ENCODE measurements at places on chromosomes 7 and 10.
A peak's percentile ranks its signal among the peaks of the same experiment; 100 is the strongest.

DNA sequence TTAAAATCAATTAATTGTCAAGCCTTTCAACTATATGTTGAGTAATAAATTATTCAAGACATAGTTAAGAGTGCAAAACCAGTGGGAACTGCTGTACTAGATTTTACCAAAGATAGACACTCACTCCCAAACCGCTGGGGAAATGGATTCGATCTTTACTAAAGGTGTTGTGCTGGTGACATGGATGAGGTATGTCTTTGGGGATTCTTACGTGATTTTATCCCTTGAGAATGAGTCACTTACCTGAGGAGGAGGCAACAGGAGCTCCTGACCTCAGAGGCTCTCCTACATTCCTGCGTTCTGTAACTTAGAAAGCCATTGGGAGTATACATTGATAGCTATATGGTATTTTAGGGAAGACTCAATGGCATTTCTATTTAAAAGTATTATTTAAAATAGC, 165.5 kb downstream of the PKD1L1 start:
- no peak for DNase-seq

GRCh38 chr10:95360122-95360714, 69.4 kb upstream of the PDLIM1 start:
- DNase-seq = no peak

GRCh38 chr10:88879534-88880281, at the start of gene STAMBPL1:
Gene STAMBPL1, plus strand, starts transcription at chr10:88880245. Its CDS starts 21,464 bp downstream, at chr10:88901709.
- peak; percentile 37 for DNase-seq

DNA sequence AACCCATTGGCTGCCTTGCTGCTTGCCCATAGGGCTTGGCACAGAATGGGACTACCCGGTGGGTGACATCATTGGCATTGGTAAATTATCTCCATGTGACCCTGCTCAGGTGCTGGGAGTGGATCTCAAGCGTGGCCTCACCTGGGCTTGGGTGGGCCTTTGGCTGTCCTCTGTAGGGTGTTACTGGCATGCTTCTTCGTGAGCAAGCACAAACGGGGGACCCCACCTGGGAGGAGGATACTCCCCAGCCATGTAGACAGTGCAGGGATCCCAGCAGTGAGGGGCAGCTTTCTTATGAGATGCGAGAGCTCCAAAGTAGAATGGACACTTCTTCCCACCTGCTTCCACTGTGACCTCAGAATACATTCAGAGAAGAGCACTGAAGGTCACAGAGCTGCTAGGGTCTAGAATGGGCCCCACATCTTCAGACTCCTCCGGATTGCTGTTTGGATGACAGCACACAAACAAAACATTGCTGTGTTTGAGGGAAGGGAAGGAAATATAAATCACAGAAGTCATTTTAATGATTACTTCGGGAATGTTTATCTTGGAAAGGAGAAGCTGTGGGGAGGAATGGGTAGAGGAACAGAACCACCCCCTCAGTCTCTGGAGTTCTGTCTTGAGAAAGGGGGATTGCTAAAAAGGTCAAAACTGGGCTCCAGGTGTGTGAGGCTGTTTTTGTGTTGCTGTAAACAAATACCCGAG, 75.9 kb downstream of the SH2D4B start:
- DNase-seq = no peak

DNA sequence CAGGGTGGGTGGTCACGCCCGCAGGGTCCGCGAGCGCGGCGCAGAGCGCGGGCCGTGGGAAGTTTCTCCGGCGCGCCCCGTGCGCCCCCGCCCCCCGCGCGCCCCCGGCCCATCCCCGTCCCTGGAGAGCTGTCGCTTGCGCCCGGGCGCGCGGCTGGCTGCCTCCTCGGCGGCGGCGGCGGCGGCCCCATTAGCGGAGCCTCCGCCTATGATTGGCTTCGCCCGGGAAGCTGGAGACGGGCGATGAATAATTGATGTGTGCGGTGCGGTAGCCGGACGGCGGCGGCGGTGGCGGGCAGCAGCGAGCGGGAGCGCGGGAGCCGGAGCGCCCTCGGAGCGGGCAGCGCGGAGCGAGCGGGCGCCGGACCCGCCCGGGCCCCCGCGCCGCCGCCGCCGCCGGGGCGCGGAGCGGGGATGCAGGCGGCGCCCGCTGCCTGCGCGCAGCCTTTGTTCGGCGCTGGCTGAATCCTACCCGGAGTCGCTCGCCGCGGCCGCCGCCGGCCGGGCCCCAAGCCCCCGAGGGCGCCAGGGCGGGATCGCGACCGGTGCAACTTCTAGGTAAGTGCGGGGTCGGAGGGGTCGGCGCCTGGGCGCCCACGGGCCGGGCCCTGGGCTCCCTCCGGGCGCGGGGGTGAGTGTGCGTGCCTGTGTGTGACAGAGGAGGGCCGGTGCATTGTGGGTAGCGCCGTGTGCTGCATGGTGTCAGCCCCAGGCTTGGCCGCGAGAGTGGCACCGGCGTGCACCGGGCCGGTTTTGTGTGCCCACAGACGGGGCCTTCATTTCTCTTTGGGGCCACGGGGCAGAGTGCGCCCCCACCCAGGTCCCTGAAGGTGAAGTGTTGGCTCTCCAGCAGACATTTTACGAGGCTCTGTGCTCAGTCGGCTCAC, 103.8 kb upstream of the PPIF start:
- DNase-seq = peak; percentile 75

DNA sequence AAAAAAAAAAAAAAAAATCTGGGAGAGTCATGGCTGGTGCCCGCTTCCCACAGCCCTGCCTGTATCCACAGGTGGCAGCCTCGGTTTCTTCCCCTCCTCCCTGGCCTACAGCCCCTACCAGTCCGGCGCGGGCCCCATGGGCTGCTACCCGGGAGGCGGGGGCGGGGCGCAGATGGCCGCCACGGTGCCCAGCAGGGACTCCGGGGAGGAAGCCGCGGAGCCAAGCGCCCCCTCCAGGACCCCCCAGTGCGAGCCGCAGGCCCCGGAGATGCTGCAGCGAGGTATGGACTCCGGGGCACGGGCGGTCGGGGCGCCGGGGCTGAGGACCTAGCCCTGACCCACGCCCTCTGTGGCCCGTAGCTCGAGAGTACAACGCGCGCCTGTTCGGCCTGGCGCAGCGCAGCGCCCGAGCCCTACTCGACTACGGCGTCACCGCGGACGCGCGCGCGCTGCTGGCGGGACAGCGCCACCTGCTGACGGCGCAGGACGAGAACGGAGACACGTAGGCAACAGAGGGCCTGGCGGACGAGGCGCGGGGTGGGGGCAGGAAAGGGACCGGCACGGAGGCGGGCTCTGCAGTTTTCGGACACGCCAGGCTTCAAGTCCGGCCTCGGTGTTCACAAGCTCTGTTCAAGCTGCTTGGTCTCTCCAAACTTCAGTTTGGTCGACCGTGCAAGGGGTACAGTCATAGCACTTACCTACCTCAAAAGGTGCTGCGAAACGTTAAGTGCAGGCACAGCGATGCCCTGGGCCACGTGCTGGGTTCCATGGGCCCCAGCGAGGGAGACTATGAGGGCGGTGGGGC, 3.9 kb downstream of the NFKB2 start:
- peak; percentile 82 for DNase-seq

GRCh38 chr7:35975851-35976454, 175.1 kb downstream of the SEPTIN7 start:
- DNase-seq = peak; percentile 69

GRCh38 chr10:3346851-3347250, 174.3 kb upstream of the PITRM1 start:
- no peak for DNase-seq

- DNase-seq = no peak
Measured at GRCh38 chr7:43458330-43459018, 124.4 kb upstream of the STK17A start.

DNA sequence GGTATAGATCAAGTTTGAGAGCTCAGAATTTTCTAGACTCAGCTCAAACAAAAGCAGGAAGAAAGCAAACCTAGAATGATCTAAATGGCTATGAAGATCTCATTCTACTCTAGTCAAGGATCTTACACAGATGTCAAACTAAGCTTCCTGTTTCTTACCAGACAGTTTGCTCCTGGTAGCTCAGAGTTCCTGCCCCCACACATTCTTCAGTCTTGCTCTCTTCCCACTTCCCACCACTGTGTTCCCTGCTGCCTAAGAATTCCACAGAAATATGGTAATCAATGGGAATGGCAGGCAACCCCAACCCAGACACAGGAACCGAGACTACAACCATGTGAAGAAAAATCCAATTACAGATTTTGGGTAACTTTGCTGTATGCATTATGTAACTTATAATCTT, 133.4 kb upstream of the PTN start:
- DNase-seq = peak; percentile 55

DNA sequence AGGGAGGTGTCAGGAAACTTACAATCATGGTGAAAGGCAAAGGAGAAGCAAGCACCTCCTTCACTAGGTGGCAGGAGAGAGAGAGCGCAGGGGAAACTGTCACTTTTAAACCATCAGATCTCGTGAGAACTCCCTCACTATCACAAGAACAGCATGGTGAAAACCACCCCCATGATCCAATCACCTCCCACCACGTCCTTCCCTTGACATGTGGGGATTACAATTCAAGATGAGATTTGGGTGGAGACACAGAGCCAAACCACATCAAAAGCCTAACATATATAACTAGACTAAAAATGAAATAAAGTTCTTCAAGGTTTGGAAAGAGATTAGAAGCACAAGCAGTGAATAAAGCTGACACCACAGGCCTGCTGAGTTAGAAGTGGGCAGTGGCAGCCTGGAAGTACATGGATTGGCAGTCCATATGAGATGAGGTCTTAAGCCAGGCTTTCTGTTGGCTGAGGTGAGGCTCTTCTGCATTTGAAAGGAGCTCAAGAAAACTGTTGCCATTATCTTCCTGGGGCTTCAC, 96.4 kb upstream of the MDFIC start:
- DNase-seq = no peak

DNA sequence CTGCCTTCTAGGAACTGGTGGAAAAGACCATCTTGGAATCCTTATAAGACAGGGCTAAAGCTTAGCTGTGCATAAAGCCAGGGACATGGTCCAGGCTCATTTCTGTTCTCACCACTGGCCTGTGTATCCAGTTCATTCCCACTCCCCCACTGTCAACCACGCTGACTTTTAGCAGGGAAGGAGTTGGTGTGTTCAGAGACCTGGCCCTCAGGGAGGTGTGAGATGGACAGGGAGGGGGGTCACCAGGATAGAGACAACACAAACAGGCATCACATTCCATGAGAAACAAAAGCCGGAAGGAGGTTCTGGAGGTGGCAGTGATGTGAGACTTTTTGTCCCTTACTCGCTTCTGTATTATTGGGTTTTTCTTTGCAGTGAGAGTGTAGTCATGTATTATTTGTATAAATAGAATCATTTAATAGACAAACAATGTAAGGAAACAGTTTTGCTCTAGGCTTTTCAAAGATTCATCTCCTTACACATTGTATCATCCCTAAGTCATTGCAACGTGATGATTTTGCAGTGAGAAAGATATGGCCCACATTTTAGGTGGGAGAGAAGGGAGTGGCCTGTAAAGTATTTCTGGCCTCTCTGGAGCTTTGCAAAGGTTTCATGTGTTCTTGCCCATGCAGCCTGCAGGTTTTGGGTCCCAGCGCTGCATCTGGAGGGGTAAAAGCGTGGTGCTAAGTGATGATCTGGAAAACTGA, 52.0 kb downstream of the EEPD1 start:
- DNase-seq = no peak

- DNase-seq = no peak
Measured at GRCh38 chr7:107232568-107233090, 63.8 kb downstream of the HBP1 start.

DNA sequence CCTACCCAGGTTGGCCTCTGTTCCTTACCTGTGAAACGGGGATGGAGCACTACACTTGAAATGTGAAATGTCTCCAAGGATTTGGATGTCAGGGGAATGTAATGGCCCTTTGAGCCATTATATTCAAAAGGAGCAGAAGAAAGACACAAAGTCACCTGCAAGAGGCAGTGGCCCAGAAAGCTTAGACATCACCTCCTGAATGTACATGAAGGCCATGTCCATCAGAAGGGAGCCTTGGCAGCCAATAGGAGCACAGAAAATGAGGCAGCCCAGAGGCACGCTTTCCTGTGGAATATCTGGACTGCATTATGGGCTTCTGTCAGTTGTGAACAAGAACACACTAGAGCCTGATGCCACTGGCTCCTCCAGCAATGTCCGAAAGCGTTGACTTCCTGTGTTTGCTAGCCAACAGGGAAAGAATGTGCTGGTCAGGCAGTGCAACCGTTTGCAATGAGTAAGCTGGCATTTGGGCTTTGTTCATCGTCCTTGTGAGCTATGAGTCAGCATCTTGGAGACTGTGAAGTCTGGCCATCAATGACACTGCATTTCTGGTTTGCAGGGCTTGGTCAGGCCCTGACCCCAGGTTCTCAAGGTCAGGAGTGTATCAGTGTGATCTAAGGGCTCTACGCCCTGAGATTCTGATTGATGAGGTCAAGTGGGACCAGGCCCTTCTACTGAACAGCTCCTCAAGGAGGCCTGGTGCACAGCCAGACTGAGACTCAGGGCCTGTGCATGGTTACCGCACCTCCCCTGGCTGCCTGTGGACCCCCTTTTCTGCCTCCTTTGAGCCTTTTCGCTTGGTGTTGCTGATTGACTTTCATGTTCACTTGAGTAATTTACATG, 222.4 kb downstream of the RPS24 start:
- DNase-seq = peak; percentile 28

DNA sequence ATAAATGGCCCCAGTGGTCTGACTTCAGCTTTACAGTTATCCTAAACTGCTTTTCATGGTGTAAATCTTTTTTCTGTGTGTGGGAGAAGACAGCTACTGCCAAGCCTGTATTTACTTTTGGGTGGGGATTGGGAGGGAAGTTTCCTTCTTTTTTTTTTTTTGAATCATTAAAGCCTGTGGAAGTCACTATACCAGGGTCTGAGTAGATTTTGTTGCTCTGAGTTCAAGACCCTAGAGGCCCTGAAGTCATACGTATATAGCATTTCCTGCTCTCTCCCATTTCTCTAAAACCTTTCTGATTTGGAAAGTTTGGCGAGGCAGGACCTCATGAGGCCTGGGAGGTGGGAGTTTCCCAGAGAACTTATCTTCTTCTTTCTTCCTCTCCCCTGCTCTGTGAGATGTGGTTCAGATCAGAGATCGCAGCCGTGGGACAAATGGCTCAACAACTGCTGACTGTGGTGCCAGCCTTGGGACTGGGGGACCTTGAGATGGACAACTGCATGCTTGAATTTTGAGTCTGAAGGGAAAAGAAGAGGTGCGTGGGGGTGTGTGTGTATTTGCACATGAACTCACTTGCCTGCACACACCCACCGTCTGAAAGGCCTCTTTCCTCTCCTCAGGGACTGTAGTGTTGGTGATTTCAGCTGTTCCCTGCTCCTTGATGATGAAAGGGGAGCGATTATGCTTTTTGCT, 18.1 kb downstream of the LRMDA start:
- DNase-seq = no peak

- DNase-seq = no peak
Measured at GRCh38 chr10:112996462-112996861, 46.4 kb downstream of the TCF7L2 start.

GRCh38 chr7:151968357-151968756, 12.1 kb downstream of the GALNTL5 start:
- no peak for DNase-seq

- DNase-seq = no peak
Measured at GRCh38 chr7:81285142-81285871, 366.5 kb upstream of the SEMA3C start.

DNA sequence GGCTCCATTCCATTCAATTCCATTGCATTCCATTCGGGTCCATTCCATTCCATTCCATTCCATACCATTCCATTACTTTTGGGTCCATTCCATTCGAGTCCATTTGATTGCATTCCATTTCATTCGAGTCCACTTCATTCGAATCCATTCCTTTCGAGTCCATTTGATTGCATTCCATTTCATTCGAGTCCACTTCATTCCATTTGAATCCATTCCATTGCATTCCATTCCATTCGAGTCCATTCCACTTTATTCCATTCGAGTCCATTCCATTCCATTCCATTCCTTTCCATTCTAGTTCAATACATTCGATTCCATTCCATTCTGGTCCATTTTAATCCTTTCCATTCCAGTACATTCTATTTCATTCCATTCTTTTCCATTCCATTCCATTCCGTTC, 334.0 kb downstream of the ZNF33B start:
- no peak for DNase-seq

All from putamen (tissue), 1 donor.